DMS 273 treated with DMSO at 0.1 percent for 48 hours (cell line): ENCODE measurements at places on chromosomes 5 and 9.

GRCh38 chr9:90340421-90340820 is 302.2 kb downstream of the DIRAS2 start:
- peak; percentile 28 for DNase-seq

DNA sequence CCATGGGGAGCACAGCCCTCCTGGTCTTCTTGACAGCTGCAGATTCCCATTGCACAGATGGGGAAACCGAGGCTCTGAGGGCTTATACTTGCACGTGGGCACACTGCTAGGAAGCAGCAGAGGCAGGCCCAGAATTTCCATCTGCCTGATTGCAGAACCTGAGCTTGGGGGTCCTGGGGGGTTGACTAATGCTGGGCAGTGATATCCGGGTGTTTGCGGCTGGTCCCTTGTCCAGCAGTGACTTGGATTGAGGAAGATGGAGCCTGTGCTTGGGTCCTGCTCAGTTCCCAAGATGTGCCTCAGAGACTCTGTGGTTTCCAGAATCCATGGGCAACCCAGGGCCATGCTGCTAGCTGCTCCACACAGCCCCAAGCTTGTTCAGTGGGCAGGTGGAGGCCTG is 91.2 kb downstream of the PHF2 start:
- DNase-seq: no peak

DNA sequence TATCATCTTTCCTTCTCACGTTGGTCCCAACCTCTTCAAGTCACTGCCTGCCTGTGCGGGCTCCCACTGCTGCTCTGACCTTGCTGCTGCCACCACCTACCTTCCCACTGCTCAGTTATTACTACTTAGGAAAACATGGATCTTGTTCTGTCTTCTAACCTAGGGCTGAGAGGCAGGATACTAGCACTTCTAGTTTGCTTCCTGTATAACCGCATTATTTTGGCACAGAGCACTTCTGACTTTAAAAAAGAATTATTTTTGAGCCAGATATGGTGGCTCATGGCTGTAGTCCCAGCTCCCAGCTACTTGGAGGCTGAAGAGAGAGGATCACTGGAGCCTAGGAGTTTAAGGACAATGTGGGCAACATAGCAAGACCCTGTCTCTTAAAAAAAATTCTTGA is 135.4 kb upstream of the GNA14 start:
- DNase-seq: no peak

- no peak for DNase-seq
Observed at GRCh38 chr5:31754741-31755675, 116.1 kb downstream of the PDZD2 start.

DNA sequence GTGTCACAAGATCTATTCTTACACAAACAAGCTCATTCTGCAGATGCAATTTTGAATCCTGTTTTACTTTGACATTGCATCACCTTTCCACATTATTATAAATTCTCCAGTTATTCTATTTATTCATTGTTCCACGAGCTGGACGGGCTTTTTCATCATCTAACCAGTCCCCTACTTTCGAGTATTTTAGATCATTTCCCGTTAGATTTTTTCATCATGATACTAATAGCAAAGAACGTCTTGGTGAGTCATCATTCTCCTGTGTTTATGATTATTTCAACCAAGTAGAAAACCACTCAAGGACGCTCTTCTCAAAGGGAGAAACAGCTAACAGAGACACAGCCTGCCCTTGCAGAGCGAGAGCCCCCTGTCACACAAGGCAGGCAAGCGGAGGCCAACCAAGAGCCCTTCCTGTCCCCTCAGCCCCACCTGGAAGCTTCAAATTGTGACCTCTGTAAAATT is 15.1 kb downstream of the BBLN start:
- DNase-seq: no peak

DNA sequence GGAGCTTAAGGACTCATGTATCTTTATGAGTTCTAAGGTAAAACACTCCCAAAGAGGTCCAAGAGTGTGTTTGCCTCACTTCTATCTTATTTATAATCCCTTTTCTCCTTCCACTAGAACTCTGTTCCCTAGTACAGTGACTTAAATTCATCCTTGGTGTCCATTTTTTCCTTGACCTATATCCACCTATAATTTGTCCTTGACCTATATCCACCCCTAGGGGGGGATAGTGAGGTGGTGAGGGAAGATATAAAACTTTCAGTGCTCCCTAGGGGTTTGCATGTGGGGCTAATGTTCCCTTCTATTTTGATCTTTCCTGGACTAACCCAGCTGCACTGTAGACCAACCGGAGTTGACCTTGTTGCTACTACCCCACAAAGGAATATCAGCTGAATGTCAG is 83.5 kb upstream of the GNAQ start:
- DNase-seq: no peak

DNA sequence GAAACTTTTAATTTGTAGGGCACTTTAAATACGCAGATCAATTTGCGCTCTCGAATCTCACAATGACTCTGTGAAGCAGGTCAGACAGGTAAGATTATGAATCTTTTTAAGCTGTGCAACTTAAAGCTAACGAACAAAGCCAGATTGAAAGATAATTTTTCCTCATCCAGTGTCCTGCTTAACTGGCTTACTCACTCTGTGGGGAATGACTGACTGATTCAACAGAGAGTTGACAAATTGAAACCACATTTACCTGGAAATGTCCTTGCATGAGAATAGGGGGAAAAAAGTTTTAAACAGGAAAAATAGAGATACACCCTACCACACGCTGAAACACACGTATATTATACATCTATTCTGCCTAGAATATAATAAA is 187.9 kb downstream of the MAN2A1 start:
- no peak for DNase-seq

GRCh38 chr5:172412724-172413286 is 41.5 kb downstream of the SH3PXD2B start:
- DNase-seq: no peak

- DNase-seq: no peak
Observed at GRCh38 chr9:35798658-35799374, 7.4 kb downstream of the NPR2 start.

DNA sequence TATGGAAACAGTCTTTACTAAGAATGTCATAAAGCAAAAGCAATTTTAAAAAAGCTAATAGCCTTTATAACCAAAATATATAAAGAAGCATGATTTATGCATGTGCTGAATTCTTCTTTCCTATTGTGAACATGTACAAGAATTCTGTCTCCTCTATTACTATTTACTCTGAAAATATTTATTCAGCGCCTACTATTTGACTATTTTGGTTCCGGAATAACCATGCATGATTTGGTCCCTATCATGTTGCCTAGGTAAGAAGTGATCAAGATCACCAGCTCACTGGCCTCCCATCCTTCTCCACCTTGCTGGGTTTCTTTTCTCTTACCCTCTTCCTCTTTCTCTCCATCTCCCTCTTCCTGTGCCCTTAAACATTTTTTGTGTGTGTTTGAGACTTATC is 443.8 kb downstream of the SH3GL2 start:
- no peak for DNase-seq

- no peak for DNase-seq
Observed at GRCh38 chr5:75331095-75332090, 5.6 kb upstream of the HMGCR start.

- no peak for DNase-seq
Observed at GRCh38 chr9:127598839-127599549, 13.1 kb upstream of the STXBP1 start.

GRCh38 chr9:123497830-123498229 is 141.8 kb downstream of the CRB2 start:
- no peak for DNase-seq

- DNase-seq: no peak
Observed at GRCh38 chr9:127981559-127982121, 851 bp upstream of the EEIG1 start.

DNA sequence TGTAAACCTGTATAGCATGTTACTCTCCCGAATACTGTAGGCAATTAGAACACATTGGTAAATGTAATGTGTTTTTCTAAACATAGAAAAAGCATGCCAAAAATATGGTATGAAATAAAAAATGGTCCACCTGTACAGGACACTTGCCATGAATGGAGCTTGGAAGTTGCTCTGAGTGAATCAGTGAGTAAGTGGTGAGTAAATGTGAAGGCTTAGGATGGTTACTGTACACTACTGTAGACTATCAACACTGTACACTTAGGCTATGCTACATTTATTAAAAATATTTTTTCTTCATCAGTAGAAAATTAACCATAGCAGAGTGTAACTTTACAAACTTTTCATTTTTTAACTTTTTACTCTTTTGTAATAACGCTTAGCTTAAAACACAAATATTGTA is 41.9 kb downstream of the INSYN2B start:
- DNase-seq: no peak

DNA sequence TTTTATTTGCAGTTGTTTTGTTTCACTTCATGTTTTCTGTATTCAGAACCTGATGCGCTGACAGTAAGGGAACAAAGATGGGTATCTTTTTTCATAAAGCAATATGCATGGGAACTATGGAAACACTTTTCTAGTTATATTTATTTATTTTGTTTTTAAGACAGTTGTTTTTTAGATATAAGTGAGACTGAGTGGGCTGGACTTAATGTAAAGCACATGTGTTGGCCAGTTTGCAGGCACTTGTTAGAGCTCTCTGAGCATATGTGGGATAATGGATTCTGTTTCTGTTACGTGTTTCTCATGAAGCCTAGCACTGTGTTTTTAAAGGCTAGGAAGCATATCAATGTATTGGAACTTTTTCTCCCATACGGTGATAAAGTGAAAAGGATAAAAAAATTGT is 164.1 kb downstream of the PRR16 start:
- no peak for DNase-seq

GRCh38 chr5:87141544-87141943 is 126.1 kb upstream of the RASA1 start:
- DNase-seq: no peak

DNA sequence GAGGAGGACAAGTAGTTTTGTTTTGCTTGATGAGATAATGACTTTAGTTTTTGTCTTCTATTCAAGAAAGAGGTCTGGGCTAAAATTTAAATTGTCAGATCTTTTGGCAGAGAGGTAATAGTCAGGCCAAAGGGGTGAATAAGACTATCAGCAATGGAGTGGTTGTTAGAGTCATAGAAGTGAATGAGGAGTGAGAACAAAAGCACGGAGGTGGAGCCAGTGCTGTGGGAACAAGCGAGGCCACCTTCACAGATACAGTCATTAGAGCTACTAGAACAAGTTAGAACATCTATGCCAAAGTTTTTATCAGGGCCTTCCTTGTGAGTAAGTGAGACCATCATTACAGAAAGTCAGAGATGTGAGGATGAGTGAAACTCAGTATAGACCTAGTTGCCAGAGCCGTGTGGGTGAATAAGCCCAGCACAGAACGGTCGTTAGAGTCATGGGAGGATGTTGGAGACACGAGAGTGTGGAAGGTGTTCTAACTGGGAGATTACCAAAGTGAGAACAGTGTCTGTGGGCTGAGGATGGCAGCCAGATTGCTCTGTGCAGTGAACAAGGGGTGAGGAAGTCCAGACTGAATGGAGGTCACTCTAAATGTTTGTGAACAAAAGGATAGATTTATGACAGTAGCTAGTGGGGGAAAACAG is 135.1 kb downstream of the RPS23 start:
- DNase-seq: no peak

DNA sequence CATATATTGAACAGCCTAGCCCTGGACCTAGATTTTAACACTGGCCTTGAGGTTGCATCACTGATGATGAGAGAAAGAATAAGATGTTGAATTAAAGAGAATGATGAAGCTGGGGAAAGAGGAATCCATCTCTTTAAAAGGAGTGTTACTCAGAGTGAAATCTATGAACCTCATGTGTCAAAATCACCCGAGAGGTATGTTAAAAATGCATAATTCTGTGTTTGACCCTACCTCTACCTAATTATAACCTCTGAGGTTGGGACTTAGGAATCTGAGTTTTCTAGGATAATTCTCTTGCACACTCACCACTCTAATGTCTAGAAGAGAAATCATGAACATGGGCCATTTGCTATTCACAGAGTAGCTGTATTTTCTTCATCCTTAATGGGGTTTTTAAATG is 479.4 kb downstream of the ENC1 start:
- DNase-seq: no peak

DNA sequence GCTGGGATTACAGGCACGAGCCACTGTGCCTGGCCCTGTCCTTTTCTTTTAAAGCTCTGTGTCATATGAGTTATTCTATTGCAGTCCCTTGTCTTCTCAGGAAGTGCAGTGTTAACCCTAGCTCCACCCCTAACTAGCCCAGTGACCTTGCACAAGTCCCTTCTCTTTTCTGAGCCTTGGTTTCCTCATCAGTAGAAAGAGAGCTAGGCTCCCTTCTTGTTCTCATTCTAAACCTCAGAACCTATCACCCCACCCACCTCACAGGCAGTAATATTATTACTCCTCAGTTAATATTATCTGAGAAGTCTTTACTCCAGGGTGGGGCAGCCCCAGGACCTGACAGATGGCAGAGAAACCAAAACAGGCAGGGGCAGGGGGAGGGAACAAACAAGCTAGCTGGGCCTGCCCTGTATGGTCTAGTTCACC is 7.2 kb downstream of the CYFIP2 start:
- no peak for DNase-seq

DNA sequence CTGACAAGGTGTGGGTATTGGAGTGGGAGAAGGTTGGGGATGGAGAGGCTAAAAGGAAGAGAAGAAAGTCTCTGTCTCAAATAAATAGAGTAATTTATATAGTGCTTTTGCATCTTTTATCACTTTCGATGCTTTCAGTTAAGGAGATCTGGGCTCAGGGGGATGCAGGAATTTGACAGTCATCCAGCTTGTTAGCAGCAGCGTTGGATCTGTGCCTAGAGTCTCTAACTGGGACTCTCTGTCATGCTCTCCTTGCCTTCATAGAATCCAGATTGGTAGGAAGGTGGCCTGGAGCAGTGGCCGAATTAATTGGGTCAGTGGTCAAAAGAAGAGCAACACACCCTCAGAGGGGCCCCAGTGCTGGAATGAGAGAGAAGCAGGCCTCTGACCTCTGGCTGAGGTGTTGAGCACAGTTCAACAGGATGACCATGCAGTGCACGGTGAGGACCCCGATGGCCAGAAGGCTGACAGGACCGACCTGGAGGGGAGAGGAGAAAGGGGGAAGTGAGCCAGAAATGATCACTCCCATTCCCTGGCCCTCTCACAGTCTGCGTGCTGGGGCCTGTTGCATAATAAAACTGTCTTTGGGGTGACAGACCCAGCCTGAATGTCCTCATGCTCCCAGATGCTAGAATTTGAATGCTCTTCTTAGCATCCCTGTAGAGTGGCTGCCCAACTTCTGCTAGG is 7.6 kb downstream of the SLC36A3 start:
- DNase-seq: no peak

GRCh38 chr5:154900066-154900465 is 37.9 kb downstream of the GEMIN5 start:
- no peak for DNase-seq

GRCh38 chr5:72917371-72917776 is 38.5 kb upstream of the FCHO2 start:
- no peak for DNase-seq

- DNase-seq: no peak
Observed at GRCh38 chr9:84002344-84002743, 21.7 kb downstream of the RMI1 start.
